ENCODE measurements at places on chromosomes 1 and 21.
A peak's percentile ranks its signal among the peaks of the same experiment; 100 is the strongest.

DNA sequence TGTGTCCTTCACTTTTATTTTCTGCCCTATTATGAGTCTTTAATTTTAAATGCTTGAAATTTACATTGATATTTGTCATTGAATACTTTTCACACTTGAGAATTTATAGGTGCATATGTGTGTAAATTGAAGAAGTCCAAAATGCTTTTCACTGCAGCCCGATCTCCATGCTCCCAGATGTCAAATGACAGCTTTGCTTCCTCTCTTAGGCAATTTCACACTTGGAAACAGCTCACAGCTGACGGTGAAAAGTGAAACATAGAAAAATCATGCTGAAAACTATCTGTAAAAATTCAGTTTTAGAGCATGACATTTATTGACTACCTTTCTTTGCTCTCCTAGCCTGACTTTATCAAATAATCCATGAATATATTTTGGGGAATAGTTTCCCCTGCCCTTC is 196.0 kb downstream of the RPS6KC1 start:
- no peak for DNase-seq

GRCh38 chr1:11869104-11869503 is 10.4 kb upstream of the NPPB start:
- no peak for DNase-seq

DNA sequence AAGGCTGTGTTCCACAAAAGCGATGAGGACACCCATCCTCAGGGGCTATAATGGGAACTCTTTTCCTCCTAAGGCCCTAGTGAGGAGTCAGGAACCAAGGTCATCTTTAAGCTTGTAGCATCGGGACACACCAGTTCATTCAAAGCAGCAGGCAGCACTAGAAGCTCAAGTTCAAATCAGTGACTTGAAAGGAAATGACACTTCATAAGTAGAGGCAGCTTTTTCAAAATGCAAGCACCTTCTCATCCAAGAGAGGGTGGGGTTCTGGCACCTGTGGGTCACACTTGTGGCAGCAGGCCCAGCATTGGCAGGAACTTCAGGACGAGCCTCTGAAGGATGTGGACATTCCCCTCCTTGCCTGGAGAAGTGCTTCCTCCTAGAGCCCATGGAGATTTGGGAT is 496.3 kb downstream of the KIF26B start:
- DNase-seq = no peak

DNA sequence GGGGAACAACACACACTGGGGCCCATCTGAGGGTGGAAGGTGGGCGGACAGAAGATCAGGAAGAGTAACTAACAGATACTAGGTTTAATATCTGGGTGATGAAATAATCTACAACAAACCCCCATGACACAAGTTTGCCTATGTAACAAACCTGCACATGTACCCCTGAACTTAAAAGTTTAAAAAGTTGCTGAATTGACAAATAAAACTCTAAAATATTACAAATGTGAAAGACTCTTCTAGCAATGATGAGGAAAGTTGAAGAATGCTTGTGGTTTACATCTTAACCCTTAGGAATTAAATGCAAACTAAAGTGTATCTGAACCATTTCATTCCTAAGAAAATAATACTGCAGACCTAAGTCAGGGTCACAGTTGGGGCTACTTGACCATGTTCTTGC is 525.6 kb upstream of the CAMK1G start:
- no peak for DNase-seq

GRCh38 chr1:84598846-84599741 is 24.9 kb upstream of the CTBS start:
- no peak for DNase-seq

DNA sequence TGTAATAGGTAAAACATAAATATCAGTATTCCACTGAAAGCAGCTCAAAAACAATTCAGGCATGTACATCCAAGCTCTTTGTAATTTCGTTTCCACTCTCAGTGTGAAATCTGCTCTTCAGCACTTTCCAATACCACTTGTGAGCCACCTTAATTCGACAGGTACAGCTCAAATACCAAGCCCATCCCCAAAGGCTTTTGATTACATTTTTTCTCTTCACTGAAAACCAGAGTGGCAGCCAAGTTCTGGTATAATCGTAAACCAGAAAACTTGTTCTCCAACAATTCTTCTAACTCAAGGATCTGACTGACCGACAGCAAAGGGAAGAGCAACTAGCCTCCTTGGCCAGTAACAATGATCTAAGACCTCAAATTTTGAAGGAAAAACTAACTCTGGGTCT is 36.8 kb downstream of the FBXO42 start:
- no peak for DNase-seq

DNA sequence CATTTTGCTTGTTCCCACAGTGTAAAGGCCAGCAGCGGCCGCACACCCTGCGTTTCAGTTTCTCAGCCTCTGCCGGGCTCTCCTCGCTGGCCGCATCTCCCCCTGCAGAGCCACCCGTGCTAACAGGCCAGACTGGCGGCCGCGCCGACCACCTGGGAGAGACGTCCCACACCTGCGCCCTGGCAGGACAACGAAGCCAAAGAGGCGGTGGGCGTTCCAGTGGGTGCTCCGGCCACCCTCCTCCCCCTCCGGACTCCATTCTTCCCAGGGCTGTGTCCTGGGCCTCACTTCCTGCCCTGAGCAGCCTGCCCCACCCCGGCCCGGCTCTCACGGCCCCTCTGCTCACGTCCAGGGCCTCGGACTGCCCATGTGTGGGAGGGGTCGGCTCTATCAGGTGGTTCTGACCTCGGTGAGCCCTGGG is 31.9 kb upstream of the SLC19A1 start:
- no peak for DNase-seq

DNA sequence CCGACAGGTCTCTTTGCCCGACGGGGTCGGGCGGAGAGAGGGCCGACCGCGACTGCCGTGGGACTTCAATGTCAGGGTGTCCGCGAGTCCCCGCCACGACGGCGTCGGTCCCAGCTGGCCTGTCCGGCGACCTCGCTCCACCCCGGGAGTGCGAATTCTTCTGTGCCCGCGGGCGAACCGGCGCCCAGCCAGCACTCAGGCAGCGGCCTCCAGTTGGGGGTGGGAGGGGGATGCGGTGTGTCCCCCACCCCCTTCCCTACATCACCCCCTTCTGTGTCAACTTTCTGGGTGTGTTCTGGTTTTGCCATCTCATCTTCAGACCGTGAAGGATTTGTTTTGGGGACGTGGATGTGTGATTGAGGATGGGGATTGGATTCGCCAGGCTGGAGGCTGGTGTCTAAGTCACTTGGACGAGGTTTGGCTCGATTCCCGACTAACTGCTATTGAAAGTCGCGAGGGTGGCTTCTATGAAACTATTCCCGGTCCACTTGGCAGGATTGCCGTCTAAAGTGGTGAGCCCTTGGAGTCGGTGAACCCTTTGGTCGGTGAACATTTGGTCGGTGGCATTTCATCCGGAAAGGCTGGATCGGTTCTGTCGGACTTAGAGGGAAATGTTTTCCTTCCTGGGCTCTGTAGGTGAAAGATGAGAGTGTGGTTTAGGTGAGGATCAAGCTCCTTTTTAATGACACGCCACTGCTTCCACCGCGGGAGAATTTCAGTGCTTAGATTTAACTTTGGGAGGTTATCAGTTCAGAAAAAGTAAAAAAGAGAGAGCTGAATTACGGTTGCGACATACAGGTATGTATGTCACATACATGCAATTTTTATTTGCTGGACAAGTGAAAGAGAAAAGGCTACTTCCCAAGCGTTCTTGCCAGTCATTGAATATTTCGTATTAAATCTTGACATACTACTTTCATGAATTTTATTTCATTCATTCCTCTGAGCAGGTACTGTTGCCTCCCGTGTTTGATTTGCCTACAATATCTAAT is 771 bp downstream of the ABCD3 start:
- peak; percentile 34 for DNase-seq

- no peak for DNase-seq
These were observed 499 bp upstream of the SH3GLB1 start for GRCh38 chr1:86703696-86704457.

DNA sequence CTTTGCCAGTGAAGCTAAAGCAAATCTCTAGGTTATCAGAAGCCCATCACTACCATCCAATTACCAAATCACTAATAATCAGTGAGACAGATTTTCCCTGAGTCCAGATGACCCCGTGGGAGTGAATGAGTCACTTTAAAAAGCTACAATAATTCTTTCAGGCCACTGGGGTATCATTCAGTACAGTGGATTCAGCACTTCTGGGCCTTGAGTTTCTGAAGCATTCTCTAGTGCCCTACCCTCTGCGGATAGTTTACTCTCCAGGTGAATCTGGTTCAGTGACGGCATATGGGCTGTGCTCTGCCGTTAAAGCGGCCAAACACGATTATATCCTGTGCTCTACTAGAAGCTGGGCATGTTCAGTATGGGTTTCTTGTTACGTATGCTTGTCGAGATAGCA is 26.1 kb downstream of the NR5A2 start:
- no peak for DNase-seq

DNA sequence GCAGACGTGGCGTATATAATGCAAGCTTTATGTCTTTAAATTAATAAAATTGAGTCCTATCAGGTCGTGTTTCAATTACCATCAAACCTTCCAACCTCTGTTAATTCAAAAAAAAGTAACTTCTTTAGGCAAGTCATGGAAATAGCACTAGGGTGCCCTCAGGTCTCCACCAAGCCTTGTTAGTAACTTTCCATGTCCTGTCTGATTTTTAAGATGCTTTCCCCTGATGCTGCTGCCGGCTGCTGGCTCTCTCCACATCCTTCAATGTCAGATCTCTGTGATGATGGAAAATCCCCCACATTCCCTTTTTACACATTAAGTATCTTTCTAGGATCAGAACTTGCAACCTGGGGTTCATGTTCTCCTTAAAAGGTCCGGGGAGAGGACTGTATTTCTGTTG is 3.0 kb downstream of the ERG start:
- no peak for DNase-seq

DNA sequence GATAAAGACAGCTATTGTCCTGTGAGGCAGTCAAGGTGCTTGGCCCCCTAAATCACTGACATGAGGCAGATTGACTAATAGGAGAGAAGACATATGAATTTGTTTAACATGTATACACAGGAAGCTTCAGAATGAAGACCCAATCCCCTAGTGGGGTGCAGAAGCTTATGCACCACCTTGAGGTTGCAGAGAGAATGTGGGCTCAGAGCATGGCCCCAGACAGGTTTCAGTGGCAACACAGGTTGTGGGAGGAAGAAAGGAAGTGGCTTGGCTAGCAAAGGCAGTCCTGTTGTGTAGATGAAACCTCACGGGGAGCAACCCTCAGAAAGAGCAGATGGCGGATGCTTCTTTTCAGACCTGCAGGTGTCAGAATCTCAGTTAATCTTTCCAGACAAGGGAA is 37.0 kb upstream of the PARP1 start:
- DNase-seq = no peak

- DNase-seq = no peak
These were observed 168.0 kb downstream of the PPP1R12B start for GRCh38 chr1:202516434-202516877.

GRCh38 chr1:104780470-104781078 is 1030.9 kb downstream of the AMY1C start:
- no peak for DNase-seq

DNA sequence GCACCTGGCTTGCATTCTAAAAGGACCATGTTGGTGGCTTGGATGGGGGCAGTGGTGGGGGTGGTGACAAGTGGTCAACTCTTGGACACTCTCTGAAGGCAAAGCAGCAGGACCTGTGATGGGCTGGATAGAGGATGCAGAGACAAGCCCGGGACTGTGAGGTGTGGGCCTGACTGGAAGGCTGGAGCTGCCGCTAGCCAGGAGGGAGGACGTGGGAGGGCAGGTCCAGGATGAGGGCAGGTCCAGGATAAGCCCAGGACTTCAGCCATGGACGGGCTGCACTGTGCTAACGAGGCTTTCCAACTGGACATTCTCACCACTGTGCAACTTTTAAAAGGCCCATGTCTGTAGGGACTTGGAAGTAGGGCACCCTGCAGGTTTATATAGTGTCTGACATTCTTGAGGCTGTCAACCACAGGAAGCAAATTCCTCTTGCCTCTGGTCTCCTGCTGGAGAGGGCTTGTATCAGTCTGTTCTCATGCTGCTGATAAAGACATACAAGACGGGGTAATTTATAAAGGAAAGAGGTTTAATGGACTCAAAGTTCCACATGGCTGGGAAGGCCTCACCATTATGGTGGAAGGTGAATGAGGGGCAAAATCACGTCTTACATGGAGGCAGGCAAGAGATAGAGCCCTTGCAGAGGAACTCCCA is 8.3 kb upstream of the C1orf167 start:
- DNase-seq = no peak

GRCh38 chr1:98903261-98903660 is 101.4 kb downstream of the PLPPR5 start:
- DNase-seq = no peak

DNA sequence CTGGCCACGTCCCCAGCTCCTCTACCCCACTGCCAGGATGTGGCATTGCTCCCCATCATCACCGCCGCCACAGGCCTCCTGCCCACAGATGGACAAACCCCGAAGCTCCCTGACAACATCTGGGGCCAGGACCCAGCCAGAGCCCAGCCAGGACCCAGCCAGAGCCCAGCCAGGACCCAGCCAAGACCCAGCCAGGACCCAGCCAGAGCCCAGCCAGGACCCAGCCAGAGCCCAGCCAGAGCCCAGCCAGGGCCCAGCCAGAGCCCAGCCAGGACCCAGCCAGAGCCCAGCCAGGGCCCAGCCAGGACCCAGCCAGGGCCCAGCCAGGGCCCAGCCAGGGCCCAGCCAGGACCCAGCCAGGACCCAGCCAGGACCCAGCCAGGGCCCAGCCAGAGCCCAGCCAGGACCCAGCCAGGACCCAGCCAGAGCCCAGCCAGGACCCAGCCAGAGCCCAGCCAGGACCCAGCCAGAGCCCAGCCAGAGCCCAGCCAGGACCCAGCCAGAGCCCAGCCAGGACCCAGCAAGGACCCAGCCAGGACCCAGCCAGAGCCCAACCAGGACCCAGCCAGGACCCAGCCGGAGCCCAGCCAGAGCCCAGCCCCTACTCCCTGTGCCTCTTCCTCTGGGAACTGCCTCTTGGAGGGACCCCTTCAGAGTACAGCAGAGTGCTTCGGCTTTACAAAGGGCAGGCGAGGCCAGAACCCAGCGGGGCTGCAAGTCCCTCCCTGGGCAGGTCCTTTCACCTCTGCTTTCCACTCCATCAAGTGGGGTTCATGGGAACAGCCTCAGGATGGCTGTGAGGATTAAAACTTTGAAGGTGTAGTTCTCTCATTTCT is 43.7 kb downstream of the DISP3 start:
- DNase-seq = no peak

DNA sequence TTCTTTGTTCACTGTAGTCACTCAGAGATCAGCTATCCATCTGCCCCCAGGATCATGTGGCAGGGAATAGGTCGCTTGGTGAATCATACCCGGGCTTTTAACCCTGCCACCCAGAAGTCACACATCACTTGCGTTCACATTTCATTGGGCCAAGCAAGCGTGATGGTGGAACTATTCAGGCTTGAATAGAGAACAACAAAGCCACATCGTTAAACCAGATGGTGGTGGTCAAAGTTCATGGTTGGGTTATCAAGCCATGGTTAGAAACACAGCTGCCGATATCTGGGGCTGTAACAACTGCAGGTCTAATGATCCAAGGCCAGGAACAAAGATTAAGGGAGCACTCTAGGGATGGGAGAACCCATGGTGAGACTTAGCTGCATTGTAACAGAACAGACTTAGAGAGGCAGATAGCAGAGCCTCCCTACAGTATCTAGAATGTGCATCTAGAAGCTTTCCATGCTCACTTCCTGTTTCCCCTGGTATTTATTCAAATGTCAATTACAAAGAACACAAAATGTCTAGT is 40.0 kb upstream of the PTPRC start:
- DNase-seq = no peak

All from hypothalamus (tissue), 51 donors.